H7 (cell line): ENCODE measurements at places on chromosomes 11 and 22. TPM values are rescaled to one million over a fixed set of nuclear protein-coding genes. Genes with fewer than 3 reads are reported as not detected.

CHRNA10 gene
- 0.66 and 0.67 TPM in 2 replicates for total RNA-seq

APOL5 gene
- total RNA-seq: not detected in 2 replicates

OR51T1 gene
- not detected in 2 replicates for total RNA-seq

NTM gene
- 2.7 and 4.7 TPM in 2 replicates for total RNA-seq

RIBC2 gene
- 1.9 and 2.2 TPM in 2 replicates for total RNA-seq

- DNase-seq: no peak
These were observed 7.4 kb upstream of the PRR33 start for GRCh38 chr11:1899090-1899489.

DNA sequence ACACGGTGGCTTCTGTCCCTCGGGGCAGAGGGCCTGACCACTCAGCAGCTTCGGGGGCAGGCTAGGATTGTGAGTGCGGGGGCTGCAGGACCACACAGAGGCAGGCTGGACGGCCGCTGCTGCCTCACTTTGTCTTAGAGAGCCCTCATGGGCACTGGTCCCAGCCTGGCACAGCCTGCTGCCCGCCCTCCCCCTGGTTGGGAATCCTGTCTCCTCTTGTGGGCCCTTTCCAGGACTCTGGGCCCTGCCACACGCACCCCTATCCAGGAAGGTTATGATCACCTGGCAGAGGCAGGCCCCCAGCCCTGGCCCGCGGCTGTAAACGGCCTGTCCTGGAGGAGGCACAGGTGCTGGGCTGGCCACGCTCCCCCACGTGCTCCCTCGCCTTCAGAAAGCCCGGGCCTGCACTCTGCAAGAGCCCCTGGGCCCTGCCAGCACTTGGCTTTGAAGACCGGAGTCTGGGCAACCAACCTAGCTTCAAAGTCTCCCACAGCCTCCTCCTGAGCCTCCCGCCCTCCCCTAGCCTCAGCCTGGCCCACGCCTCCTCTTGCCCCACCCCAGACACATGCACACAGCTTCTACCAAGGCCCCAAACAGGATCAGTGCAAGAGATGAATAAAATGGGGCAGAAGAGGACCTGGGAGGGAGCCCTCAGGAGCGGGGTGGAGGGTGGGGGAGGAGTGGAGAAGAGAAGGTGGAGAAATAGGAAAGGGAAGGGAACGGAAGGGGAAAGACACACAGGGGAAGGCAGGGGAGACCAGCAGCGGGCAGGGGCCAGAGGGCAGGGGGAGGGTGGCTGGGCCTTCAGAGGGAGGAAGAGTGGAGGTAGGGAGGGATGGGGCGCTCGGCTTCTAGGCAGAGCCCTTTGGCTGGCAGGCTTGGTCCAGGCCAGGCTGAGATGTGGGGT is 31.0 kb downstream of the SYT7 start:
- peak; percentile 66 for DNase-seq

GRCh38 chr11:93904716-93905115 is 54.3 kb upstream of the VSTM5 start:
- no peak for DNase-seq

DNA sequence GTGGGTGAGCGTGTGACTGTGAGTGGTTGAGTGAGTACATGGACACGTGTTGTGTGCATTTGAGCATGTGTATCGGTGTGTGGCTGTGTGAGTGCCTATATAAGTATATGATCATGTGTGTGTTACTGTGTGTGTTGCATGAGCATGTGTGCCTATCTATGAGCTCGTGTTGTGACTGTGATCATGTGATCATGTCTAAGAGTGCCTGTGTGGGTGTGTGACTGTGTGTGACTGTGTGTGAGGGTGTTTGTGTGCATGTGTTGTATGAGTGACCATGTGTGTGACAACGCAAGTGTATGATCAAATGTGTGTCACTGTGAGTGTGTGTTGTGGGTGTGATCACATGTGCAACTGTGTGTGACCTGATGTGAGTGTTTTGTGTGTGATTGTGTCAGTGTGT is 88.8 kb downstream of the UBASH3B start:
- DNase-seq: no peak

DNA sequence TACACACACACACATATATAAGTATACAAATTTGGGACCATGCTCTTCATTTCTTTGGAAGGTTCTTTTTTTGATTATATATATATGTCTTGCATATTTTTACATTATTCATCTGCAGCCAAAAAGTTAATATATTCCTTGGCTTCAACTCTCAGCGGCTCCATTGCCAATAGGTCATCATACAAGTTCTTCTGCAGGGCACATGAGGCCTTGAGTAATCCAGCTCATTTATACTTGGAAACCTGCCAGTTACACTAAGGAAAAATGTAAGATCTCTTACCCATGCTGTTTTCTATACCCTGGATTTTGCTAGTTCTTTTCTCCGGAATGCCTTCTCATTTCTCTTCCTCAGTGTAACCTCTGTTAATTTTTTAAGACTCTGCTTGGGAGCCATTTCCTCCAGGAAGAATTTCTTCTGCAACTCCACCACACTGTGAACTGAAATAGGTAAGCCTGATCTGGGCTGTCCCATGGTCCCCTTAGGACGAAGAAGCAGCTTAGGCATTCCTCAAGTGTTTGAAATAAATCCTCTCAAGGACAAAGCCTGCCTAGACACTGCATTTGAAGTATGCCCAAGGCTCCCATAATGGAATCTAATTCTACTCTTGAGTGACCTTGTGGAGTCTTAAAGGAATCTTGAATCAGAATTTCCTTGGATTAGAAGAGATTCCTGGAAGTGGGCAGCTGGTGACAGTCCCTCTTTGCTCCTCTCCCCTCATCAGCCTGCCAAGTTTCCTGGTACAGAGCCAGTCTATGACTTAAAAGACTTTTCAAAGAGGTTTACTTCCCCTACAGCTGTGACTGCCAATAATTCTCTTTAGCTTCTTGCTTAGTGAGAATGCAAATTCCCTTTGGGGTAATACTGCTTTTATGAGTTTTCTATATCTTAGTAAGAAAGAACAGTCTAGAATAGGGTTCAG is 182.8 kb downstream of the C11orf87 start:
- no peak for DNase-seq

DNA sequence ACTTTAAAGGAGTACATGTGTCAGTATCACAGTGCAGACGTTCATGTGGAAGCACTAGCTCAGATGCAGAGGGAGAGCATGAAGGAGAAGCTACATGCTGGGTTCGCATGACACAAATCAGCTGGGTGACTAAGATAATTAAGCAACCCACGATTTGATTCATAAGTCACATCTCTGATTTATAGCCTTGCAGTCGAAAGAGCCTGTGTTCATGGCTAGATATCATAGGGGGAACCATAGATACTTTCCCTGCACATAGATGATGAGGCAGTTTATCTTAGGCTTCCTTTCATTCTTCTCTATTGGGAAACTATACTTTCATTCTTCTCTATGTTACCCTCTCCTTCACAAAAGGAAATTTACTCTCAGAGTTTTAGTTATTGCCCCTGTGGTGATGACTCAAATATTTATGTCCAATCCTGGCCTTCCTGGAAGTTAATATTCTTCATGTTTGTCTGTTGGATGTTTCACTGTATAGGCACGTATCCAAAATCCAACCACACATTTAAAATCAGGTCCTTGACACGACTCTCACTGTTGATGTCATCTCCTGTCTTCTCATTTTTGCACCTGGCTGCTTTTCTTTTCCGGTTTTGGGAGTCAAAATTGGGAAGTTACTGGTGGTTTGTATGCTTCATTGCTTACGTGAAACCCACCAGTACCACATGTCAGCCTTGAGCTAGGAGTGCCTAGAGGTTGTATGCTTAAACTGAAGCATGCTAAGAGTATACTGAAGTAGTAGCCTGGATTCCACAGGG is 56.3 kb upstream of the SLC5A12 start:
- DNase-seq: no peak
